ENCODE measurements at places on chromosomes 16 and 17. TPM values are rescaled to one million over a fixed set of nuclear protein-coding genes. Genes with fewer than 3 reads are reported as not detected.

DNA sequence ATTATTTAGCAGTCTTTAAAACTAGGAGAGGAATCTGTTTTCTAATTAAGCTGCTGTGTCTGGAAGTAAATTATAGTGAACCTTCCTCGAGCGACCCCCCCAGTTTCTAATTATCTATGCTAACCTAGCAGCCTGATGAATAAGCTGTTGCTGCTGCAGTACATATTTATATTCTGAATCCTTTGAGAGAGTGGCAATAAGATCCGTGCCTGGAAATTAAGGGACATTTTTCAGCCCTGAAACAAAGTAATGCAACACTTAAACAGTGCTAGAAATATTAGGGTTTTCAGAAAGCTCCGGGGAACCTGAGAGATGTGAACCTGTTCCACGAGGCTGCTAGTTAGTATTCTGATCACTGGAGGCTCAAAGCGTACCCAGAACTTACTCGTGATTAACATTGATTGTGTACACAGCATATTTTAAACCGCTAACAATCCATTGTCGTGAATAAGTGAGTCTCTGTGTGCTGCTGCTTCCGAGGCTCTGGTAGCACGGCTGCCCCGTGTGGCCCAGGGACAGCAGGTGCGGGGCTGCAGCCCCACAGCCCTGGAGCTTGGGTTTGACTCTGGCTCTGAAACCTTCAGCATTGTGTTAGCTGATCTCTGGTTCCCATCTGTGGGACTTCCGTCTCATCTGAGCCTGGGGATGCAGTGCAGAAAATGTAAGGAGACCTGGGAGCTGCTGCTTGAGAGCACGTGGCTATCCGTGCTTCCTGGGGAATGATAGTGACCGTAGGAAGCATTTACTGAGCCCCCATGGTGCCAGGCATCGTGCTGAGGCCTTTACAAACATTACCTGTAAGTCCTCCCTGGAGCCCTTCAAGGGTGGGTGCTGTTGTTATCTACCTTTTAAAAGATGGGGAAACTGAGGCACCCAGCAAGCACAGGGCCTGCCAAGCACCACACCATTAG, 190.9 kb upstream of the CHMP6 start:
- DNase-seq: no peak

DNA sequence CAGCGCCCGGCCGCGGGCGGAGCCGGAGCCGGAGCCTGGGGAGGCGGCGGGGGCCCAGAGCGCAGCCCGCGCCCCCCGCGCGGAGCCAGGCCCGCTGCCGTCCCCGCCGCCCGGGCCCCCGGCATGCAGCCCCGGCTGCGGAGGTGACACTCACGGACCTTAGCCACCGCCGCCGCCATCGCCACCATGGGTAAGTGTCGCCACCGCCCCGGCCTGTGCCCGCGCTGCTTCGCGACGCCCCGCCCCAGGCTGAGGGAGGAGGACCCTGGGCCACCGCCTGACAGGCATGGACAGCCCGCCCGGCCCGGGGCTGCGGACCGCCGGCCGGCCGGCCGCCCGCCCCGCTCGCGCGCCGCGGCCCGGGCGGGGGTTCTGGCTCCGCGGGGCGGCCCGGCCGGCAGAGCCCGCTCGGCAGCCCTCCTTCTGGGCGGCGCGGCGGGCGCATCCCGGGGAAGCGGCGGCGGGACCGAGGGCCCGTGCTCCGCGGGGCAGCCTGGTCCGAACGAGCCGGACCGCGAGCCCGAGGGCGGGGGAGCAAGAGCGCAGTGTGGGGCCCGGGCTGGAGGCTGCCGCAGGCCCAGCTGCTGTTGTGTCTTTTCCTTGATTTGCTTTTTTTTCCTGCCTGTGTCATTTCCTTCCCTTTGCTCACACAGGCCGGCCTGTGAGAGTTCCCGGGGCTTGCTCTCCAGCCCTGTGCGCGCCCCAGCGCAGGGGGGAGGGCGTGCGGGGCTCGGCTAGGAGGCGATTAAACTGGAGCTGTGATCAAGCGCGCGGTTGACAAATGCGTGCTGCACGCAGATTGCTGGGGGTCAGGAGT, 565 bp downstream of the MAP3K3 start:
- DNase-seq: peak; percentile 32

- no peak for DNase-seq
Observed at GRCh38 chr16:19868421-19868820, 16.2 kb downstream of the GPRC5B start.

DNA sequence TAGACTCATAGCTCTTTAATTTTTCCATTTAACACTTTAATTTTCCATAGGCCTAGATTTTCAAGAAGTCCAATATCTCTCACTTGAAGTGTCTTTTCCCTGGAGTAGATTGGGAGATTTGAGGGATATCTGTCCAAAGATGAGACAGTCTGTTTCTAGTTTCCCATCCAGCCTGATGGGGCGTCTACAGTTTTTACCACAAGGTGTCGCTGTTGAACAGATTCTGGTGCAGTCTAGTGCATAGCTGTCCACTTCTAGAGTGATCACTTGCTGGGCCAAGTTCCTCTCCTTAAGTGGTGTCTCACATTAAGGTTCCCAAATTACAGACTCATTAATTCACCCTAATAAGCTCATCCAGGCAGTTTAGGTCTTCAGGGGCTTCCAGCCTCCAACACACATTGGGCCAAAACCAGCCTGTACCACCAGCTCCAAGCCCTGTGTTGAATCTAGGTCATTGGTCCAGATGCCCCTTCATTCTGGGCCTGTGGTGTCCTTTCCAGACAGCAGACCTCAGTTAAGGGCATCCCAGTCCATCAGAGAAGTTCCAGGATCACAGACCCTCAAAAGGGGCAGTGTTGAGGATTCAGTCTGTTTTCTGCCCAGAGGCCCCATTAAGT, 9.4 kb downstream of the SNX20 start:
- DNase-seq: no peak

- no peak for DNase-seq
Observed at GRCh38 chr16:89861648-89862047, 11.7 kb upstream of the TCF25 start.

DNA sequence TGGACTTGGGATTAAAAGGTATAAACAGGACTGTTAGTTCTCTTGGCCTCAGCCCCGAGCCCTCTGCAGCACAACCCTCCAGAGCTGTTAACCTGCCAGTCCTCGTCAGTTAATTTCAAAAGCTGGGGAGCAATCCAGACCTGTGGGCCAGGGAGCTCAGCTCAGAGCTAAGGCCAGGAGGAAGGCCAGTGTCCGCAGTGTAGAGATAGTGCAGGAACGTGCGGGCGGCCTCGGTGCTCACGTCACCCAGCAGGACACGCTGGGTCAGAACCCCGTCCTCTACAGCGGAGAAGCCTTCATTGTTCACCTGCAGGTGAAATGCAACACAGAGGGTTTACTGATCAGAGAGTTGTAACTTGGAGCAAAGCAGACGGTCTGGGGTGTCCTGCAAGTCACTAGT, 15.4 kb upstream of the NLRC3 start:
- DNase-seq: no peak

GRCh38 chr16:29777576-29778350, at the start of gene ZG16:
Gene ZG16 (plus strand): TSS chr16:29778256. CDS start chr16:29779267, 1,011 bp downstream.
- no peak for DNase-seq

- no peak for DNase-seq
Observed at GRCh38 chr16:71441348-71442050, 355 bp downstream of the TLE7 start.

DNA sequence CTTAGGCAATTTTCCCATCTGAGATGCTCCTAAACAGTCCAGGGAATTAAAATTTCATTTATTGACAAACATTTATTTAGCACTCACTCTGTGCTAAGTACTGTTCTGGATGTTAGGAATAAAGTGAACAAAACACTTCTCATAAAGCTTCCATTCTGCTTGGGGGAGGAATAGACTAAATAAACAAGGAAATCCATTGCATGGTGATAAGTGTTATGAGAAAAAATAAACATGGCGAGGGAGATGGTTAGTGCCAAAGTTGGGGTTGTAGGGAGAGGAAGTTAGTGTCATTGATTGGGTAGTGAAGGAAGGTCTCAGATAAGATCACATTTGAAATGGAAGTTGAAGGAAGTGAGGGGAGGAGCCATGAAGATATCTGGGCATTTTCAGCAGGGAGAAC, 72.2 kb upstream of the CES5A start:
- DNase-seq: no peak

GRCh38 chr16:31876951-31877828, 3.6 kb downstream of the ZNF267 start:
- DNase-seq: peak; percentile 93

GRCh38 chr17:67686241-67686640, 31.5 kb upstream of the NOL11 start:
- DNase-seq: no peak

DNA sequence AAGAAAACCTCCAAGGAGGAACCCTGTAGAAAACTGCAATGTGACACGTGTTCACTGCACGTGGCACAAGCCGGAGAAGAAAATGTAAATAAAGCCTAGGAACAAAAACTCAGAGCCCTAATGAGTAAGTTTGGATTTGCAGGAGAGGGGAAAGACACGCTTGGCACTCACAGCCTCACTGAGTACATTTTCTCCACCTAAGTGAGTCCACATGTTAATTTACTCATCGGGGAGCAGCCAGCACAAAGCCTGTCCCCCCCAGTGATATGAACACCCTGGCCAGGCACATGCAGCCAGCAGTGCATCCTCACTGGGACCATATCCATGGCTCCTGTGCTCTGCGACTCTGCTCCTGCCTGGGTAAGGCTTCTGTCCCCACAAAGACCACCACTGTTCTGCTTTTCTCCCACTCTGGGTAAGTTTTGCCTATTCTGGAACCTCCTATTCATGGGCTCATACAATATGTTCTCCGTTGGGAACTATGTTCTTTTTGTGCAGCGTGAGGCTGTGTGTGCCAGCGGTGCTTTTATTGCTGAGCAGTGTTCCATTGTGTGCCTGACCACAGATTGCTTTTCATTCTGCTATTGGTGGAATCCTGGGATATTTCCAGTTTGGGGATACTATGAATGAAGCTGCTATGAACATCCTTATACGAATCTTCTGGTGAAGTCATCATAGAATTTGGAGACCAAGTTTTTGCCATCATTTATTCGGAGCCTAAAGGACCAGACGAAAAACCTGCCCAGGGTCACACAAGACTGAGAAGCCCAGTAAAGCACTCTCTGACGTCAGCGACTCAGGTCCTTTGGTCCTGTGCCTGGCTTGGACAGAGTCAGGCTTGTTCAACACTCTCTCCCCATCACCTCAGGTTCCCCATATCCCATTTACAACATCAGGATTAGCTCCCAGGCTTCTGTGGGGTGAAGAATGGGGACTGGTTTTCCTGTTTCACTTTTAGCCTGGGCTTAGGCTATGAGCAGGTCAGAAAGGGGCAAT, 53.3 kb downstream of the RNF112 start:
- DNase-seq: no peak

DNA sequence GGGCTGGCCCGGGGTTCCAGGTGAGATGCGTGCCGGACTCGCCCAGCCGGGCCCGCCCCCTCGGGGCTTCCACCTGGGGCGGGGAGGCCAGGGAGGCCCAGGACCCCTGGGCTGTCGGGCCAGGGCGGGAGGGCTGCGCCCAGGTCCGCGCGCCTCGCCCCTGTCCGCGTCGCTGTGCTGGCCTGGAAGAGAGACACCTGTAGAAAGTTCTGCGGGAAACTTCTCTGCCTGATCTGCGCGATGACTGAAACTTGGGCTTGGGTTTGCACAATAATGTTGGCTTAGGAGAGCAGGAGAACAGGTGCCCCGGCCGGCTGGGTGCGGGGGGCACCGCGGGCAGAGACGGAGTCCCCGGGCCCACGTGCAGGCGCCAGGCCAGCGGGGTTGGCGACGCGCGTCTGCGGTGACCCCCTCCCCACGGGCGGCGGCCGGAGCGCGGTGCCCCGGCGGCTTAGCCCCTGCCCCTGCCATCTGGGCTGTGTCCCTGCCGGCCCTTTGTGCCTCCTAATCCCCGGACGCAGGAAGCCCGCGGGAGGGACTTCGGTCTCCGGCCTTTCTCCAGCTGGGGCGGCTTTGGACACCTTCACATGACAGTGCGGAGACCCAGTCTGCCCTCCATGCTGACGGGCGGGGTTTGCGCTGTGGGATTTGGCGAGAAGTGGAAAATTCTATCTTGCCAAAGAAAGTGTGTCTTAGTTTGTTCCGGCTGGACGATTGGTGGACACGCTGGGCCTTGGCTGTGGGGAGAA, 483 bp downstream of the LLGL2 start:
- no peak for DNase-seq

- DNase-seq: no peak
Observed at GRCh38 chr17:17413215-17413792, 63.5 kb upstream of the MED9 start.

- no peak for DNase-seq
Observed at GRCh38 chr17:60920107-60920506, 242.5 kb downstream of the BCAS3 start.

GRCh38 chr16:70665113-70665694, 18.8 kb downstream of the IL34 start:
- no peak for DNase-seq

DNA sequence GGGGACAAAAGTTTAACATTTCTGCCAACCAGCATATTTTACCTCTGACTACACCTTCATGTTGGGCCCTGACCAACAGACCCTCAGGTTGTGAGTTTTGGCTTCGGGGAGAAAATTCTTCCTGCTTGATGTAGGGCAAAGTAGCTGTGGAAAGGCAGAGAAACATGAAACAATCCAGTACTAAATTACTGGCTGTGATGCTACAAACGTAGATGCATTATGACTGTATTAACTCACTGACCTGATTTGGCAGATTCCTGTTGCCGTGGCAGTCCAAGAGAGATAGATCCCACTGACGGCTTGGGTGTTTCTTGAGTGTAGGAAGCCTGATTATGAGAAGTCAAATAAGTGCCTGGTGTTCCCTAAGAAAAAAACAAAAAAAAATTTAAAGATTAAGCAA, 80.7 kb downstream of the TTC19 start:
- no peak for DNase-seq

GRCh38 chr17:73292031-73292531, 19.7 kb downstream of the CDC42EP4 start:
- DNase-seq: peak; percentile 88

DNA sequence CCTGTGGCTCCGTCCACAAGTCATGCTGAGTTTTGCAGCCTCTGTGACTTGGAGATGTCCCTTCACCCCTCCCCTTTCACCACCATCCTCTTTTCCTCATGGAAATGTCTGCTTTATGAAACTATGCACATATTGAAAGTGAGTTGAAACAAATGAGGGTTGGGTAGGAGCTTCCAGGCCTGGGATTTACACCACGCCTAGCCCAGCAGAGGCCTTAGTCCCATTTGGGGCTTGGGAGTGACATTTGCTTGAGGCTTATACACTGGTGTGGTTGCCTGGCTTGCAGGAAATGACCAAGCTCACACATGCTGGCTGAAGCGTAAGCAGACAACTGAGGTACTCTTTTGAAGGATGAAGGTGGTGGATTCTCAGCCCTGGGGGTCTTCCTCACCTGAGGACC, 10.5 kb upstream of the SPNS1 start:
- DNase-seq: no peak

- DNase-seq: no peak
Observed at GRCh38 chr16:69166946-69167930, 19.7 kb upstream of the SNTB2 start.

GRCh38 chr16:76906552-76906951, 284.4 kb upstream of the MON1B start:
- no peak for DNase-seq

GRCh38 chr17:19718041-19718612, 1.7 kb upstream of the SLC47A2 start:
- DNase-seq: no peak

- no peak for DNase-seq
Observed at GRCh38 chr16:16075488-16076422, 126.3 kb downstream of the ABCC1 start.

GRCh38 chr16:64449506-64449905, 672.4 kb downstream of the CDH11 start:
- no peak for DNase-seq

Gene SLC6A2
- not detected for total RNA-seq

Gene KCNG4
- not detected for total RNA-seq

Gene TP53TG3F
- total RNA-seq: not detected

Gene GAN
- 1.2 TPM for total RNA-seq
